Hematopoietic multipotent progenitor cell treated with erythropoietin and hydrocortisone succinate and interleukin-3 and kit ligand, for 8 days (in vitro differentiated cells): ENCODE measurements at places on chromosomes 2 and 18.

- no peak for DNase-seq
Observed at GRCh38 chr2:85307527-85307897, 20.3 kb downstream of the TGOLN2 start.

DNA sequence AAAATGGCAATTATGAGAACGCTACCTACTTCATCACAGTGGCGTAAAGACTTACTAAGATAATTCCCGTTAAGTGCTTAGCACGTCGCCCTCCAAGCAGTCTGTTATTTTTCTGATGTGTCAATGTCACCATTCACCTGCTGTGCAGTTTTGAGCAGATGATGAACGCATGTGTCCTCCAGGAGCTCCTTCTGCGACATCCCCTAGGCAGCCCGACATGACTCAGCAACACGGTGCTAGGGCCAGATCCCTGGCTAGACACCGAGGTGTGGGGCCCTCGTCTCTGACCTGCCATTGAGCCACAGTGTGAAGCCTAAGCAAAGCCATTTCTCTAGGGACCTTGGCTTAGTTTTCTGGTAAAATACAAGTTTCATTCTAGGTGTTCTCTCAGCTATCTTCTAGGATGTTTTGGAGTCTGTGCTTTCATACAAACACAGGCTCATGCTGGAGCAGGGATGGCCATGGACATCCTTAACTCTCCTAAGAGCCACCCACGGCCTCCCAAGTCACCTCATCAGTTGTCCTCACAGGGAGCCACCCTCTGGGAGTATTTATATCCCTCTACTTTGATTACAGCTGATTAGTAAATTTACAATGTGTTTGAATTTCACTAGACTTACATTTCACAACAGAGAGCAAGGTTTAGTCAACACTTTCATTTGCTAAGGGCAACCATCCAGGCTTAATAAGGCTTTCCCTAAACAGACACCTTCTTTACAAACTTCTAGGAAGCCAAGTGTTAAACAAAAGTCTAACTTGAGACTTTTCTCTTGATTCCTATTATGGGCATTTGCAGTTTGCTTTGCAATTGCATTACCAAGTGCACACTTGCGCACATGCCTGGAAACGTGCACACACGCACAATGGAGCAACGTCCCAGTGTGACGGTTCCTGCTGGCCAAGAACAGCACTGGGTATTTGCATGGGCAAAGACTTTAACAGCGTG, 376.8 kb upstream of the ID2 start:
- no peak for DNase-seq

DNA sequence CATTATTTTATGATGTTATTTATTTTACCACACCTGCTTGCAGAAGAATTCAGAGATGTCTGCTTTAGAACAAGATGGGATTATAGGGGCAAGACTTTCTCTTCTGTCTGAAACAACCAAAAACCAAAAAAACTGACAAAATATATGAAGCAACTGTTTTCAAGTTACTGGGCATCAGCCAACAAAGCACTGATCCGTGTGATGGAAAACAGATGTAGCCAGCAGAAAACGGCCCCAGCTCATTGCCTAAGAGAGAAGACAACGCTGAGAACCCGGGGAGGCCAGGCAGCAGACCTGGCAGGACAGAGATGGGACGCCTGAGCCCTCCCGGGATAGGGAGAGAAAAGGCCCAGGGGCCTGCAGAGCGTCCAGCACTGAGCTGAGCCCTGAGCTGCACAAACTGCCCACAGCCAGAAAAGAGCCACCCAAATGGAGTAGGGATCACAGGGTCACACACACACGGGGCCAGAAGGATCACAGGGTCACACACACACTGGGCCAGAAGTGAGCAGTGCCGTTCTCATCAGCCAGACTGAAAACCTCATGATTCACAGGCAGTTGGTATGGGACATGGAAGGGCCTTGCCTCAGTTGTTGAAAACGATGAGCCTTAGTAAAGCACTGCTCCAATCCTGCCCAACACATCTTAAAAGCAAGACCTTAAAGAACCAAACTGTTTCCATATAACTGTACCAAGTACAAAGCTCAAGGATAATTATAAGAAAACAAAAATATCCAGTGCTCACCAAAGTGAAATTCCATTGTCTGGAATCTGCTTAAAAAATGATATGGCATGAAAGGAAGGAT, 12.1 kb downstream of the PXDN start:
- no peak for DNase-seq

- DNase-seq, result no peak
Observed at GRCh38 chr2:33421820-33422219, 54.6 kb upstream of the RASGRP3 start.

GRCh38 chr2:33084433-33084832, 137.7 kb downstream of the LTBP1 start:
- no peak for DNase-seq

GRCh38 chr2:189328848-189329245, 112.4 kb upstream of the WDR75 start:
- no peak for DNase-seq

DNA sequence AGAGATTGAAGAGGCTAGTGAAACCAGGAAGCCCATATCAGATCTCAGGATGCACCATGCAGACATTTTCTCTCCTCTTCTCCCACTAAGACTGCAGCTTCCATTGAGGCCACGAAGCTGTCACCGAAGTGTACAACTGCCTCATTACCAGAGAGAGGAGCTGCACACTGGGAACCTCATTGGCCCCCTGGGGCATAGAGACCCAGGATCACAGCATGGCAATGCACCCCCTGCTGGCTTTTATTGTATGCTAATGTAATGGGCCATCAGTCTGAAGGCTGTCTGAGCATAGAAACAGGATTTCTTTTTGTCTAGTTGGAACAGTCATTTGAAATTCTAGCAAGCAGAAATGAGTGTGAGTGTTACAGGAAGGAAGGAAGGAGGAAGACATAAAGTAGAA, 861.6 kb upstream of the CELF4 start:
- DNase-seq, result no peak

GRCh38 chr2:170975127-170975942, 46.3 kb downstream of the GORASP2 start:
- no peak for DNase-seq
